ENCODE measurements at places on chromosomes 12 and 14.

GRCh38 chr12:46244997-46245396, 23.8 kb downstream of the SLC38A1 start:
- no peak for DNase-seq

DNA sequence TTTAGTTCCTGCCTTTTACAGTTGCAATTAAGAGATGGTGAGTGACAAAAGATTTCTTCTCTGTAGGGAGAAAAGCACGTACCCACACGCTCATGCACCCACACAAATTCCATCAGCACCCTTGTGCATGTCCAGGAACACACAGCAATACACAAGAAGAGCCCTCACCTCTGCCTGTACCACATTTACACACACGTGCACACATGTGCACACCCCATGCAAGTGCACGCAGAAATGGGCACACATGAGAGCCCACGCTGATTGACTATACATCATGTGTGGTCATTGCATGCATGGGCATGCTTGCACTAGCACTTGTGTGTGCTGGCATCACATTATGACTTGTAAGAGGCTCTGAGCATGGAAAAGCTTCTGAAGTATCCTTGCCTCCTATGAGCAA, 70.5 kb downstream of the SERPINA3 start:
- DNase-seq, result no peak

GRCh38 chr14:95465936-95466335, 50.5 kb downstream of the SYNE3 start:
- no peak for DNase-seq

DNA sequence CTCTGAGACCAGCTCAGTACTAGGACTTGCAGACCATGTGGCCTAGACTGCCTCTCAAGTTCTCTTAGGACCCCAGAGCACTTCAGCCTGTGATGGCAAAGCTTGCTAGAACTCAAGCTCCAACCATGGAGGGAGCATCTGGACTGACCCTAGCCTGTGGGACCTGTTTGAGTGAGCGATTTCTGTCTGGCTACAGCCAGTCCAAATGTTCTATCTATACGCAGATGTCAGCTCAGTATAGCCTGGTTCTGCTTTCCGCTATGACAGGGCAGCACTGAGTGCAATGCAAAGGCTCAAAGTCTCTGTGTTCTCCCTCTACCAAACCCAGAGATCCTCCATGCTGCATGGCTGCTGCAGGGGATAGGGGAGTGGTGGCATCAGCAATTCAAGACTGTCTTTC, 20.7 kb upstream of the PPM1H start:
- DNase-seq, result no peak

GRCh38 chr12:108850854-108851573, 6.4 kb downstream of the SSH1 start:
- peak; percentile 85 for DNase-seq

DNA sequence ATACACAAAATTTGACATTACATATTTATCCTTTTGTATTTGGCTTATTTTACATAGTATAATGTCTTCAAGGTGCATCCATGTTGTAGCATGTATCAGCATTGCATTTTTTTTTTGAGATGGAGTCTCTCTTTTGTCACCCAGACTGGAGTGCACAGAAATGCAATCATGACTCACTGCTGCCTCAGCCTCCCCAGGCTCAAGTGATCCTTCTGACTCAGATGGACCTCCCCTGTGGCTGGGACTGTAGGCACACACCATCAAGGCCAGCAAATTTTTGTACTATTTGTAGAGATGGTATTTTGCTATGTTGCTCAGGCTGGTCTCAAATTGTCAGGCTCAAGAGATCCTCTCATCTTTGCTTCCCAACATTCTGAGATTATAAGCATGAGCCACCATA, 214.4 kb upstream of the ALG10B start:
- DNase-seq, result no peak

GRCh38 chr14:38762426-38762825, 340.6 kb downstream of the SEC23A start:
- no peak for DNase-seq

DNA sequence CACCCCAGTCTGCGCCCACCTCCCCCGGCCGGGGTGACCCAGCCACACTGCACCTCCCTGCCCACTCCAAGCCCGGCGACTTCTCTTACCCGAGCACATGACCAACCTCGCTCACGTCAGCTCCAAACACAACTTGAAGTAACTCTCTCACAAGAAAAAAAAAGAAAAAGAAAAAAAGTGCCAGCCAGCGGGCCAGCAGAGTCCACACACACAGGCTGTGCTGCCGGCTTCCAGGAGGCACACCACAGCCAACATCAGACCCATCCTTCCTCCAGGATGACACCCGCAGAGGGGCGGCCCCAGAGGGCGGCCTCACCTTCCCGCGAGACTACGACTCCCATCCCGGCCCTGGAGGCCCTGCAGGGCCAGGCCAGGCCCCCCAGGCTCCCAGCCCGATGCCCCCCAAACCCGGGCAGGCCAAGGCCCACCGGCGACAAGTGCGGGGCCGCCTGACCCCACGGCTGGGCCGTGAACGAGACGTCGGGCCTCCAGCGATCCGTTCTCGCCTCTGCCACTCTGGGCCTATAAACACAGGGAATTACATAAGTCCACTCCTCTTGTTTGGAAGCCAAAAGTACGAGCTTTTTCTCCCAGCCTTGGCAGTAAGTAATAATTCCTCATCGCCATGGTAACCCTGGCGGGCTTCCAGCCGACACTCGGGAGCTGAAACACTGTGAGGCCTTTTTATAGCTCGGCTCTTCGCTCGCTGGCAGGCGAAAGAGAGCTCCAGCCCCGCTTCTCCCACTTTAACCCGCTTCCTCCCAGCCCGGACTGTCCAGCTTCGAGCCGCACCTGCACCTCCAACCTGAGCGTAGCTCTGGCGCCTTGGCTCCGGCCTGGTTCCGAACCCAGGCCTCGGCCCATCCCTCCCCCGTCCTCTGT, 49.1 kb downstream of the NCOR2 start:
- peak; percentile 91 for DNase-seq

DNA sequence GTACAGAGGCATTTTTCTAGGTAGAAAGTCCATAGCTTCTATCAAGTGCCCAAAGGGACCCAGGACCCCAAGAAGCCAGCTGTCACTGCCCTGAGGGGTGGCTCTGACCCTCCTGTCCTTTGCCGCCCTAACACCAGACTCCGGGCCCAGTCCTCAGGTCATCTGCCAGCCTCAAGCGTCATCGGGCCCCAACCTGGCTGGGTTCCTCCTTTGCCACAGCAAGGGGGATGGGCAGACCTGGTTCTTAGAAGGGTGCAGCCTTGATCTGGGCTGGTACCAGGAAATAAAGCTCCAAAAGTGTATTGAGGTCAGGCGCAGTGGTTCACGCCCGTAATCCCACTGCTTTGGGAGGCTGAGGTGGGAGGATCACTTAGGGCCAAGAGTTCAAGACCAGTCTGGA, 27.1 kb upstream of the FAM222A start:
- no peak for DNase-seq

GRCh38 chr12:124348659-124349380, 53.9 kb downstream of the RFLNA start:
- DNase-seq, result no peak

DNA sequence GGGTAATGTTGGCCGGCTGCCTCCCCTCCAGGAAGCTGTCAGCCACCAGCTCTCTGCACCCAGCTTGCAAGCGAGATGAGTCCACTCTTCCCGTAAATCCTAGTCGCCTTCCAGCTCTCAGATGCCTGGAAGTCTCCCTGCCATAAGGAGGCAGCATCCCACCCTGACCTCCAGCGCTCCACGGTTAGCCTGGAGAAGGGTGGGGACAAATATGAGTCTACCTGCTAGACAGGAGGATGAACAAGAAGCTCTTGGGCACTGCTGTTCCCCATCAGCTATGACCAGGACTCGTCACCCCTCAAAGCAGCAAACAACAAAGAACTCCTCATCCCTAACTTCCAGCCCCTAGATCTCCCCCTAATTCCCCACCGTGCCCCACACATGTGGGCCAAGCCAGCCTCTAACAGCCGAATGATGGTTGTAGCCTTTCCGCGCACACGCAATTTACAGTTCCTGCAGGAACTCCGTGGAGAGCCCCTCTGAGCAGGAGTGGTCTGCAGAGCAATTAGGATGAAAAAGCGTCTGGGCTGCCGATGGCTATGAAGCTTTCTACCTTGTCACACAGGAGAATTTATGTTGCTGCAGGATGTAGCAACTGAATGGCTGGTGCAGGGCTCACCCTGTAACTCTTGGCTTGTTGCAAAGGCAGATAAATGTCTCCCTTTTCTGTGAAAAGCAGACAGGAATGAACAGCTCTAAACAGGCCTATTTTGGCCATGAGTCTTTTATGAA, 181.4 kb downstream of the GLT1D1 start:
- DNase-seq, result no peak

DNA sequence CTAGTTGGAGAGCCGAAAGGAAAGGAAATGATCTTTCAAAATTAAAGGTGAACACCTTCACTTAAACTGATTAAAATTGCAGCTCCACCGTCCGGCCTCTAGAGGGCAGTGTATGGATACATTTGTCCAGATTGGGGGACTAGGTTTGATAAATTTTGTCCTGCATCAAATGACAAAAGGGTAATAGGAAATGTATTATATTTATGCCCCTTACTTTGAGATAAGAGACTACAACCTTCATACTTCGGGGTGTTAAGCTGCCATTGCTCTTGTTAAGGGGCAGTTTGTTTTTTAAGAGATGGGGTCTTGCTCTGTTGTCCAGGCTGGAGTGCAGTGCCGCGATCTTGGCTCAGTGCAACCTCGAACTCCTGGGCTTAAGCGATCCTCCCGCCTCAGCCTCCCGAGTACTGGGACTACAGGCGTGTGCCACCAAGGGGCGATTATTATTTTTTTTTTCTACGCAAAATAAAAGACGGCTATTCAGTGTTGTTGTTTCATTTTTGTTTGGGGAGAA, 818 bp upstream of the SUOX start:
- peak; percentile 48 for DNase-seq

- no peak for DNase-seq
Measured at GRCh38 chr14:94097091-94097490, 13.4 kb upstream of the IFI27 start.

GRCh38 chr12:9694241-9694640, 24.7 kb downstream of the CLEC2D start:
- peak; percentile 89 for DNase-seq

GRCh38 chr12:25357595-25357994, 106.9 kb upstream of the KRAS start:
- no peak for DNase-seq

- DNase-seq, result no peak
Measured at GRCh38 chr12:68641138-68641537, 30.4 kb downstream of the RAP1B start.

DNA sequence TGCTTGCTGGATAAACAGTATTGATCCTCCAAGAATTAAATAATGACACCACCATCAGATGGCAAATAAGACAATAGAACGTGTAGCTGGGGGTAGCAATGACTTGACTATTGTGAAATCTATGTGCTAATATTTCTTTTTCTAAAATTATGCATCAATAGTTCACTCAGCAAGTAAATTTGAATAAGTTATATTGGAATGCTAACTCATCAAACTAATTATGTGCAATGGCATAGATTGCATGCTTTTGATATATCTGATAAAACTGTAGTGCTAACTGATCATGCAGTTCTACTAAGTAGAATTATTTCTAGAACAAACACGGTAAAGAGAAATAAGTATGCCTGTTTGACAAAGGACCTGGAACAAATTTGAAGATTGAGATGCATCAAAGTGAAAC, 474.4 kb downstream of the NOVA1 start:
- no peak for DNase-seq

DNA sequence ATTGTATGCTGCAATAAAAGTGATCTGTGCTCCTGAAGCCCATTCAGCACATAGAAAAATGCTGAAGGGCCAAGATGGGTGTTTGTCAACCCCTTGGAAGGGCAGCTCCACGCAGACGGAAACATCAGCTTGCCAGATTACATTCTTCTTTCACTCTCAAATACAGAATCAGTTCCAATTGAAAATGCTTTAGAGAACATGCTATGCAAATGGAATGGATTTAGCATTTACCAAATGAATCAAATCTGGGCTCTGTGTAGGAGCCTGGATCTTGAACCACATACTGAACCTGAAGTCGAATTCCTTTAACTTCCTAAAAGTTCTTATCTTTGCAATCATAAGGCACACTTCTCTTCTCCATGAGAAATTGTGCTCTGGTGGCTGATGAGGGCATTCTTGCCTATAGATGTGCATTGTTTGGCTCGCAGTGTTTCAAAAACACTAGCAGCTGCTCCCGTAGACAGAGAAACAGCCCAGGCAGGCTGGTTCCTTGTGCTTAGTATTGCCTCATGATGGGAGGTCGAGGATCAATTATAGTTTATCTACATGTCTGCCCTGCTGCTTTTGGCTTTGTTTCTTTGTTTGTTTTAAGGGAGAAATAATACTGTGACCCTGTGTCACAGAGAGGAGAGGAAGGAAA, 489.8 kb upstream of the FLRT2 start:
- DNase-seq, result no peak

DNA sequence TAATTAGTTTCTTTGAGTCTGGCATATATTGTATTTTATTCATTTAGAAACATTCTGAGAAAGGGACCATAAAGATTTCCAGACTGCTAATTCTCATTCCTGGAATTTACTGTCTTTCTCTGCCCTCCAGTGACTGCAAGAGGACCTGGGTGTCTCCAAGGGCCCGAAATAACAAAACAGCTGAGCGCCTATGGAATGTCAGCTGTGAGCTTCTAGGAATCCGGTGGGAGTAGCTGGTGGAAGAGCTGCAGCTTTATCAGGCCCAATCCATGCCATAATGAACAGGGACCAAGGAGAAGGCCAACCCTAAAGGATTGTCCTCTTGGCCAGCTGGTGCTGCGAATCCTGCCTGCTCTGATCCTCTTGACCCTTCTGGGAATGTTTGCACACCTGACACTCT, 31.9 kb downstream of the RDH12 start:
- DNase-seq, result no peak

GRCh38 chr12:2890388-2891239, at the start of gene TULP3:
TSS of gene TULP3 (plus strand) at chr12:2890891. CDS start at chr12:2890948, 57 bp downstream.
- DNase-seq, result peak; percentile 98

GRCh38 chr12:13193505-13194231, 2.9 kb upstream of the EMP1 start:
- DNase-seq, result no peak

DNA sequence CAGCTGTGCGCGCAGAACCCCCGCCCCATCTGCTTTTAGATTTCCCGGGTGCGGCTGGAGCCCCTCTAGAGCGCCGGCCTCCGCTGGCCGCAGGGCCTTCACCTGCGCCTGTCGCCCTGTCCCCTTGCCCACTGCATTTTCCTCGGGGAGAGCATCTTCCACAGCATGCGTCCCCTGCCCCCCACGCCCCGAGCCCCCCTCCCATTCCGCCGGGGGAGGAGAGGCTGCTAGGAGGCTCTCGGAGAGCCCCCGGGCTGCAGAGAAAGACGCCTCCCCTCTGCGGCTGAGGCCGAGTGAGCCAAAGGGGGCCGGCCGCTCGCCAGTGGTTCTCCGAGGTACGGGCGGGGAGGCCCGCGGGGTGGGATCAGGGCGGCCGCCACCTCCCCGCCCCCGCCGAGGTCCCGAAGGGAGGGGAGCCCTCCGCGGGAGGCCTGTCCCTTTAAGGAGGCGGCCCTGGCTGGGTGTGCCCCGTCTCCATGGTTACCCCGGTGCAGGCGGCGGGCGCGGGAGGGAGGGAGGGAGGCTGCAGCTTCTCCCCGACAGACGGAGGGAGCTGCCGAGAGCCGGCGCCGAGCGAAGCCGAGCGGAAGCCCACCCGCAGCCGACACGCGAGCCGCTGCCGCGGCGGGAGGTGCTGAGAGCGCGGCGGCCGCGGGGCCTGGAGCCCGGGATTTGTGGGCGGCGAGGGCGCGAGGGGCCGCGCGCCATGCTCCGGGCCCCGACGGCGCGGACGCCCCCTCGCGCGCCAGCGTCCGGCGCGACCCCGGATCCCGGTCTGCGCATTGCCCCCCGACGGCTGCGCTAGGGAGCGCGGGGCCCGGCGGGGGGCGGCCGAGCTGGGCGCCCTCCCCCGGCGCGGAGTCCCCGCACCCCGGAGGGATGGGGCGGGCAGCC, at the start of gene KCNH3:
Gene KCNH3 (plus strand): TSS at position 521 of the 894 bp plus-strand sequence. CDS start 387 bp downstream, outside the sequence.
- peak; percentile 70 for DNase-seq
